ENCODE measurements at places on chromosomes 1 and 21.

DNA sequence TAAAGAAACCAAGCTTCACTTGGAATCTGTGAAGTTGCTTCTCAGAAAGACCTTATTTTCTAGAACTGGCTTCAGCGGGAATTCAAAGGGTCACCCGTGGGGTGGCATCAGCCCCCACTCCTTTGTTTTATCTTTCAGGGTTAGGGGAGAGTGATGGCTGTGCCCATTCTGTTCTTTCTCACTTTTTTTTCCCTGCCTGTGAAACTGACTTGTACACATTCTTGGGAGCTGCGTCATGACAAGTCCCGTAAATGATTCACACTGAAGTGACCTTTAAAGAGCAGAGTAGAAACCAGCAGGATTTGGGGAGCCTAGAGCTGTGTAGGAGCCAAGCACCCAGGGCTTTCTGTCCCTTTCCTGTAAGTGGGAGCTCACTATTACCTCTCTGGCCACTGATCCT is 43.8 kb downstream of the SLC44A3 start:
- peak; percentile 92 for DNase-seq

DNA sequence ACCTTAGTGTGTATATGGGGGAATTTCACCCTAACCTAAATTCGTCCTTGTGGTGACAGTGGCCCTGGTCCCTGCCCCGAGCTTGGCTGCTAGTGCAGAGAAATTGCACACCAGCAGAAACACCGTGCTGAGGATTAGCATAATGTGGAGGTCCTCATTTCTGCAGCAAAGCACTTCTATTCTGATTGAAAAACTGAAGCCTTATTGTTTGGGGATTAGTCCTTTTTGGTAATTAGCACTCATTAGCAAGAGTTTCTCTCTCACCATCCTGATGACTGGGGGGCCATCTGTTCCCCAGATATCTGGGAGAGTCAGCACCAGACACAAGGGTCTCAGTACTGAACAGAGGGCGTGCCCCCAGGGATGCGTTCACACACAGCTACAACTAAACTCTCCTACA is 55.2 kb downstream of the AJAP1 start:
- no peak for DNase-seq

- peak; percentile 61 for DNase-seq
Measured at GRCh38 chr1:51990478-51990965, at the start of gene RAB3B. RAB3B (minus strand) TSS chr1:51990700; CDS start chr1:51977117, 13,583 bp downstream.

GRCh38 chr1:10965546-10966226 is 46.8 kb upstream of the TARDBP start:
- DNase-seq = no peak

- peak; percentile 72 for DNase-seq
Measured at GRCh38 chr1:218480588-218481099, 135.5 kb downstream of the TGFB2 start.

DNA sequence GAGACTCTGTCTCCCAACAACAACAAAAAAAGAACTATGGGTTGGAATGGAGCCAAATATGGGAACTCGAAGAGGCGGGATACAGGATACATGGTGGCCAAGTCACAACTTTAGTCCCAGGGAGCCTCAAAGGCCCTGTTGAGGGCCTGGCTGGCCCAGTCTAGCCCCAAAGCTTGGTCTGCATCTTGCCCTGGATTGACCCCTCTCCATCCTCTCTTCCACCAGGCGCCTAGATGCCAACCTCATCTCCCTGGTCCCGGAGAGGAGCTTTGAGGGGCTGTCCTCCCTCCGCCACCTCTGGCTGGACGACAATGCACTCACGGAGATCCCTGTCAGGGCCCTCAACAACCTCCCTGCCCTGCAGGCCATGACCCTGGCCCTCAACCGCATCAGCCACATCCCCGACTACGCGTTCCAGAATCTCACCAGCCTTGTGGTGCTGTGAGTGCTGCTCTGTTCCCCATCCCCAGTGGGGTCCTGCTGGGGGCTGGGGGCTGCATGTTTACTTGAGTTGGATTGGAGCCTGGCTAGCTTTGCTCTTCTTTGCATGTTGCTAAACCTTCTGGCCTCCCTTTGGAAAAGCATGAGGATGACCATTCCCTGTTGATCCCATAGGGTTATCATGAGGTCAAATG is 65.5 kb downstream of the UBE2T start:
- no peak for DNase-seq

- DNase-seq = no peak
Measured at GRCh38 chr1:92365378-92366039, 66.7 kb downstream of the RPAP2 start.

- DNase-seq = no peak
Measured at GRCh38 chr1:70656361-70656760, 245.3 kb downstream of the CTH start.

GRCh38 chr1:172704420-172705210 is 45.7 kb downstream of the FASLG start:
- no peak for DNase-seq

DNA sequence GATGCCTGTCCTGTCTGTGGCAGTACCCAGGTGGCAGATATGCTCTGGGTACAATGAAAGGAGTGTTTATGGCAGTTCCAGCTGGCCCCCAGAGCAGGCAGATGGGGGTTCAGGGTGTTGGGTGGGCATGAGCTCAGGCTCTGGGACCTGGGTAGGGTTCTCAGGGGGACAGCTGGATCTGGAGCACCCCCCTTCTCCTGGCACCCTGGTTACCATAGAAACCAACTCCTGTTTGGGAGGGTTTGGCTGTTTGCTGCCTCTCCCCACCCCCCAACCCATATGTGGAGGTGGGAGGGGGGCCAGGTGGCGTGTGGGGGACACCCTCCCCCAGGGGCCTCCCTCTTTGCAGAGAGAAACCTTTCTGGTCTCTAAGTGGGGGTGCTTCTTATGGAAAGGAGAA is 7.1 kb downstream of the FOXO6 start:
- DNase-seq = no peak

DNA sequence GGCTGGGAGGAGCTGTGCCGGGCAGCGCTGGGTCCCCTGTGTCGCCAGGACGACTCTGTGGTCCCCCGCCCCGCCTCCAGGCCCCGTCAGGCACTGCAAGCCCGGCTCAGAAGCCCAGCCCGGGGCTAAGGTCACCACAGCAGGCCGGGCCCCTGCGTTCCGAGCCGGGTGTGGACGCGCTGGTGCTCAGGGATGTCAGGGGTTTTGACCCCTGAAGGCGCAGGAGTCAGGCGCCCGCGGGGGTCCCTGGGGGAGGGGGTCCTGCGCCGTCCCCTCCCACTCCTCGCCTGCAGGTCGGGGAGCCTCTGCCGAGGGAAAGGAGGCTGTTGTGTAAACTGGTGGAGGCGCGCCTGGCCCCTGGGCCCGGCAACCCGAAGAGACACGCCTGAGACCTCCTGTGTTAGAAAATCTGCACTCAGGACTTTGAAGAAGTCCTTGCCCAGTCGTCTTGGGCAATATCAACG is 23.7 kb upstream of the TMEM54 start:
- DNase-seq = no peak

GRCh38 chr1:41618066-41618825 is 133.8 kb upstream of the EDN2 start:
- peak; percentile 64 for DNase-seq

- no peak for DNase-seq
Measured at GRCh38 chr1:209767706-209768105, 11.9 kb downstream of the TRAF3IP3 start.

DNA sequence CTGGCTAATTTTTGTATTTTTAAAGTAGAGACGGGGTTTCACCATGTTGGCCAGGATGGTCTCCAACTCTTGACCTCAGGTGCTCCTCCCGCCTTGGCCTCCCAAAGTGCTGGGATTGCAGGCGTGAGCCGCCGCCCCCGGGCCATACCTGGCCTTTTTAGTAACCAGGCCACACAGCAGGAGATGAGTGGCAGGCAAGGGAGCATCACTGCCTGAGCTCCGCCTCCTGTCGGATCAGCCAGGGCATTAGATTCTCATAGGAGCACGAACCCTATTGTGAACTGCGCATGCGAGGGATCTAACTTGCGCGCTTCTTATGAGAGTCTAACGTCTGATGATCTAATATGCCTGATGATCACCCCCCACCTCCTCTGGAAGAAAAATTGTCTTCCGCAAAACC is 308.7 kb upstream of the PRMT6 start:
- DNase-seq = no peak

DNA sequence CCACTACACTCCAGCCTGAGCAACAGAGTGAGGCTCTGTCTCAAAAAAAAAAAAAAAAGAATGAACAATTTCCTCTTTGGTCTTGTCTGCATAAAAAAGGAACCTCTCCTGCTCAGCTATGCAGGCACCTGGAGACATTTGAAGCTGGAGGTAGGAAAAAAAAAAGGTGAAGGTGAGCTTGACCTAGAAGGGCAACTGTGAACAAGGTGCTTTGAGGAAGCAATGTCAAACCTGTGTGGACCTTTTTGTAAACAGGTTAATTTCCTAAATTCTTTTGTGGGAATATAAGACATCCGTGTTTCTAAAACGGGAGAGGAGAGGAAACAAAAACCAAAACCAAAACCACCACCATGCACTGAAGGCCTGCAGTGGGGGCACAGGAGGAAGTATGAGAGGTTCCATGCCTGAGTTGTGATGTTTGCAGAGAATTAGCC is 77.5 kb downstream of the SLC45A1 start:
- DNase-seq = no peak

DNA sequence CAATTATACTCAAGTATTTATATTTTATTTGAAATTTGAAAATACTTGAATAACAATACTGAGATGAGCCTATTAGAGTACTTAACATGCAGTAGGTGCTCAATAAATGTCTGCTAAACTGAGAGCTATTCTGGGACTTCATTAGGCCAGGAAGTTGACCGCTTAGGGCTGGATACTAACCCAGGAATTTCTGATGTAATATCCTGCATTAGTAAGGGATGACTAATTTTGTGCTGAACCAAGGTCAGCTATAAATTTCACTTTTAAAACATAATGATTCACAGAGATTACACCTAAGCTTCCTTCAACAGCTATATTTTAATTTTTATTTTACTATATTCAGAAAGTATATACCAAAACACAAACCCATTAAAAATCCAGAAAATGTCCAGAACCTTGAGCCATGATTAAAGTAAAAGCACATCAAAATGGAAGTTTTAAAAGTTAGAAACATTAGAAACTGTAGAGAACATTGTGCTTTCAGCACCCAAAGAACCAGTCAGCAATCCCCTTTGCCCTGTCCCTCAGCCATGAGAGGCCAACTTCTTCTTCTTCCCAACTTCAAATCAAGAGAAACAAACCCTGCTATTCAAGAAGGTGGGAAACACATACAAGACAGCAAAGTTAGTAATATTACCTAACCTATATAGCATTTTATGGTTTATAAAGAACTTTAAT is 35.4 kb downstream of the WNT2B start:
- peak; percentile 93 for DNase-seq

DNA sequence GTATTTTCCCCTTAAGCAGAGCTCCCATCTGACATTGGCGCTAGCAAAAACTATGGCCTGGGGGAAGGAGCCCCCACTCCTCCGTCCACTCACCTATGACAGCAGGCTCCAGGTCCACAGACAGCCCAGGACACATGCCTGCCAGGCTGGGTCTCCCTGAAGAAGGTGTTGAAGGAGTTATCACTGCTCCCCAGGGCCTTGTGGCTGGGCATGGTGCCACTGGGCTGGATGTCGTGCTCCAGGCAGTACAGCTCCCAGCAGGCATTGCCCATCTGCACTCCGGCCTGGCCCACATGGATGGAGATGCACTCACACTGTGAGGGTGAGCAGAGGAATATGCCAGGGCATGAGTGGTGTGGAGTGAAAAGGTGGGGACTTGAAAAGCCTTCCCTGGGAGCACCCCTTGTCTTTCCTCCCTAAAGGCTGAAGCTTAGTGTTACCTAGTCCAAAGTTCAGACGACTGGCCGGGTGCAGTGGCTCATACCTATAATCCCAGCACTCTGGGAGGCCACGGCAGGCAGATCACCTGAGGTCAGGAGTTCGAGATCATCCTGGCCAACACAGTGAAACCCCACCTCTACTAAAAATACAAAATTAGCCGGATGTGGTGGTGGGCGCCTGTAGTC is 30.0 kb downstream of the RABIF start:
- DNase-seq = peak; percentile 53

DNA sequence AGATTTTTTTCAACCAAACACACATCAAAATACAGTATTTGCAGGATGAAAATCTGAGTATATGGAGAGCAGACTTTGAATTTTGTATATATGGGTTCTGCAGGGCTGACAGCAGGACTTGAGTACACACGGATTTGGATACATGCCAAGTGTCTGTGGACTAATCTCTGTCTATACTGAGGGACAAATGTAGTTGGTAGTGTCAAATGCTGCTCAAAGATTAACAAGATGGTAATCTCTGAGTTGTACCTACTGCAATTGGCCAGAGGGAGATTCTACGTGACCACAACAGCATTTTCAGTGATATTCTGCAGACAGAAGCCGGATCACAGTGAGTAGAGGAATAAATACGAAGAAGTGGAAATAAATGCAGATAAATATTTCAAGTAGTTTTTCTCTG is 43.4 kb downstream of the SHCBP1L start:
- no peak for DNase-seq

- DNase-seq = no peak
Measured at GRCh38 chr1:54996869-54997710, 1.6 kb upstream of the BSND start.

DNA sequence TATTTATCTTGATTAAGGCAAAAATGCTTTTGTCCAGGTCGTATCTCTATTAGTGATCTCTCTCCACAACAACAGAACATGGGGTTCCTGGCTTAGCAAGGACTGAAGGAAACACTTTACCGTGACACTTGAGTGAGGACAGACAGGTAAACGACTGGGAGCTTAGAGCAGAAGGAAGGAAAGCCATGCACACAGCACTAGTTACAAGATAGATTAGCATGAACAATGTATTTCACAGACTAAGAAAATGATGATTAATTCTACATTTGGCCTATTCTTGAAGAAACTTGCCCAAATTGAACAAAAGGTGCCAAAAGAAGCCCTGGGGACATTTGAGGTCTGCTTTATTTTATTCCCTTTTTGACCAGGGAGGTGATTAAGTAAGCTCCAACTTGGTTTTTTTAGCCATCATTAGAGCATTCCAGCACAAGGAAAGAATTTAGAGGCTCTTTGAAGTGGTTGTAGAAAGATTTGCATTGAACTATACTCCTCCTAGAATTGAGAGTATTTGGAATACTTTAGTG is 248.5 kb downstream of the USP25 start:
- DNase-seq = peak; percentile 28

DNA sequence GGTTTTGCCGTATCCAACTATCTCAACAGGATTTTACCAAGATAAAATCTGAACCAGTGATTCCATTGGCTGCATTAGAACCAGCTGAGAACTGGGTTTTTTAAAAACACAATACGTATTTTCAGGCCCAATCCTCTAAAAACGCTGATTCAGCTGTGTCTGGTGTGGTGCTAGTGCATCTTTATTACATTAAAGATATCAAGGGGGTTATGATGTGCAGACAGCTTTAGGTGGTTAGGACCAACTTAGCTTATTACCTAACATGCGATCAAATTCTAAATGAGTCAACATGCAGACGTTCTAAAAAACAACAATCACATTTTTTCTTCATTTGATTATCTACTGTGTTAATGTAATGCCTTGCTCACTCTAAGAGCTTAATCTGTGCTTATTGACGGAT is 32.0 kb upstream of the EXO1 start:
- DNase-seq = no peak

- no peak for DNase-seq
Measured at GRCh38 chr1:116770625-116771024, 16.4 kb downstream of the CD2 start.

GRCh38 chr1:101431956-101432510 is 195.2 kb downstream of the S1PR1 start:
- no peak for DNase-seq
